ENCODE measurements at places on chromosomes 11 and 22.

DNA sequence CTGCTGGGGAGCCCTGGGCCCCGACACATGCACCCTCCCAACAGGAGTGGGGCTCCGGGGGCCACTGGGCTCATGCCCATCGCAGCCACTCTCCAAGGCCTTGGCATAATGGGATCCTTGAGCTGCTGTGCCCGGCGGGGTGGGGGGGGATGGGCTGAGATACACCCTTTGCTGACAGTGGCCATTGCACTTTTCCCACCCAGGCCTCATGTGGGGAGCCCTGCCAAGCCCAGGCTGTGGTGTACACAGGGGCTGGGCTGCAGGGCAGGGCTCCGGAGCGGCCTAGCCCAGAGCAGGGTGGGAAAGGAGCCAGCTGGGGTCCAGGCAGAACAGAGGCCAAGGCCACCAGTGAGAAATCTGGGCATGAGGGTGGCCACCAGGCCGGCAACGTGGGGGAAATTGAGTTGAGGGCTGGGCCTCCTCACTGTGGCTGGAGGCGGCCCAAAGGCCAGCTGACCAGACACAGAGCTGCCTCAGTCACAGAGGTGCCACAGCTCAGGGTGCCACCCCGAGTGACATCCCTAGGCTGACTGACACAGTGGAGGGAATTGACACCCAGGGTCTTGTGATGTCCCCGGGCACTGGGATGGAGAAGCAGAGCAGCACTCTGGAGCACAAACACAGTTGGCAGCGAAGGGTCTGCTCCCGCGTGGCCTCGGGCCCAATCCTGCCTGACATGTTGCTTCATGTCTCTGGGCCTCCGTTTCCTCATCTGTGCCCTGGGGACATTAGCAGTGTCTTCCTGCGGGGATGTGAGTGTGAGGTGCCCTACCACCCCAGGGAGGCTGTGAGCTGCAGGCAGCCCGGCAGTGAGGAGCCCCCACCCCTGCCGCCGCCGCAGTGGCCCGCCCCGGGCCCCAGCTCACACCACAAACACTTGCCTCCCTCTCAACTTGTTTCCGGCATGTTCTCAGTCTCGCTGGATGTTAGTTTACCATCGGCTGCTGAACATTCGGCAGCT, 30.4 kb downstream of the RTN4R start:
- no peak for DNase-seq

DNA sequence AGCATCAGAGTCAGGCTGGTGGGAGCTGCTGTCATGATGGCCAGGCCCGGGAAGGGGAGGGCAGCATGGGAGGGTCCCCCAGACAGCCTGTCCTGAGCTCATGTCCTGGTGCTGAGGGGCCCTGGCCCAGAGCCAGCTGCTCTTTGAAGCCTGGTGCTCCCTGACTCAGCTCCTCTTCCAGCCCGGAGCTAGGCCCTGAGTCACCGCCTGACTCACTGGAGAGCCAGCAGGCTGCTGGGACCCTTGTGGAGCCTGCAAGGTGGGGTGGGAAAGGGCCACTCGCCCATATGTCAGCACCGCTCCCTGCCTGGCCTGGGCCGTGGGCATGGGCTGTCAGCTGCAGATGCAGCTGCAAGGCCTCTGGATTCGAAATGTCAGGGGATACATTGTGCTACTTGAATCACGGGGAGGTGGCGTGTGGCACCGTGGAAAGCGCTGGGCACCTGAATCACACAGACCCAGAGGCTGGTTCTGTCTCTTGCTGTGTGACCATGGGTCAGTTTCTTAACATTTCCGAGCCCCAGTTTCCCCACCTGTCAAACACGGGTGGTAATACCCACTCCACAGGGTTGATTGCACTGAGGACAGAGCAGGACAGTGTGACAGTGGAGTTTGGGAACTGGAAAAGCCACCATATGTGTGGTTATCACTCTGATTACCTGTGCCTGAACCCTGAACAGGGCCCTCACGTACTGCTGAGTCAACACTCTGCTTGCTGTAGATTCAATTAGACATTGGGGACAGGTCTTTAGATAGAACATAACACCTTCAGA, 4.4 kb downstream of the CACNA1I start:
- DNase-seq: no peak

DNA sequence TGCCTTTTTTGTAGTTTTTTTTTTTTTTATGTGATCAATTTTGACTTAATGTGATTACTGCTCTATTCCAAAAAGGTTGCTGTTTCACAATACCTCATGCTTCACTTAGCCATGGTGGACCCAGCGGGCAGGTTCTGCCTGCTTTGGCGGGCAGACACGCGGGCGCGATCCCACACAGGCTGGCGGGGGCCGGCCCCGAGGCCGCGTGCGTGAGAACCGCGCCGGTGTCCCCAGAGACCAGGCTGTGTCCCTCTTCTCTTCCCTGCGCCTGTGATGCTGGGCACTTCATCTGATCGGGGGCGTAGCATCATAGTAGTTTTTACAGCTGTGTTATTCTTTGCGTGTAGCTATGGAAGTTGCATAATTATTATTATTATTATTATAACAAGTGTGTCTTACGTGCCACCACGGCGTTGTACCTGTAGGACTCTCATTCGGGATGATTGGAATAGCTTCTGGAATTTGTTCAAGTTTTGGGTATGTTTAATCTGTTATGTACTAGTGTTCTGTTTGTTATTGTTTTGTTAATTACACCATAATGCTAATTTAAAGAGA, 12.5 kb downstream of the CCND1 start:
- no peak for DNase-seq

DNA sequence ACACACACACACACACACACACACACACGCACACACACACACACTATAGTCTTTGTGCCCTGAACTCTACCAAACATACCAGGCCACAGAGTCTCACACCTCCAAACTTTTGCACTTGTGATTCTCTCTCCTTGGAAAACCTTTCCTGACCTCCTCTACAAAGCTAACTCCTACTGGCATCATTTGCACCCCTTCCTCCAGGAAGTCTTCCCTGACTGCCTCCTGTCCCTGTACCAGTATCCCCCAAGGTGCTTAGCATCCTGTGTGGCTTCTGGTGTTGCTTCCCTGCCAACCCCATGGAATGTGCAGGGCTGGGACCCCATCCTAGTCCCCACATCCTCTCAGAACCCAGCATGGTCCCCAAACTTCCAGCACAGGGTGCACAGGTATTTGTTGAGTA, 8.9 kb downstream of the TPST2 start:
- DNase-seq: no peak

- no peak for DNase-seq
These were observed 1004.5 kb upstream of the CCDC90B start for GRCh38 chr11:84290647-84291046.

GRCh38 chr11:64343767-64344559, 4.0 kb downstream of the CCDC88B start:
- no peak for DNase-seq

DNA sequence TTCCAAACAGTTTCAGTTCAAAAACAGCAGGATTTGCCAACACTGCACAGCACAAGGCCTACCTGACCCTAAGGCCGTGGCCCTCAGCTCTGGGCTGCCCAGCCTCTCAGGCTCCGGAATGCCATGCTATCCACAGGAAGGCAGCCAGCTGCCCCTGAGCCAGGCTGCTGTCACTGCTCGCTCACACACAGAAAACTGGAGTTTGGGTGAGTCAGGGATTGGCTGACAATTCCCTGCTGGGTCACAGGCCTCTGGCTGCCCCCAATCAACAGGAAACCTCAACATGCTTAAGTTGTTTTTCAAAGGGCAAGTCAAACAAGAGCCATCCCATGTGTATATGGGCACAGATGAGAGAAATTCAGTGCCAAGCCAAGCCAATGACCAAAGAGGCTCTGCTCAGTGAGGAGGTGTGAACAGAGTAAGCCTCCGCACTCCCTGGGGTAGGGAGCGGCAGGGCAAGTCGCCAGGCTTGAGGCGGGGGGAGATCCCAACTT, 50.2 kb downstream of the RPL27A start:
- no peak for DNase-seq

- no peak for DNase-seq
These were observed 35.2 kb upstream of the CREB3L1 start for GRCh38 chr11:46242041-46242951.

- DNase-seq: no peak
These were observed 15.1 kb downstream of the SYNGR1 start for GRCh38 chr22:39364714-39365491.

GRCh38 chr22:25923914-25924313, 181.9 kb downstream of the MYO18B start:
- DNase-seq: no peak

GRCh38 chr11:95104121-95104830, 14.6 kb downstream of the ENDOD1 start:
- DNase-seq: no peak

Measured in activated CD8-positive, alpha-beta memory T cell treated with anti-CD3 and anti-CD28 coated beads for 4 hours (primary cell).